ENCODE measurements at places on chromosomes 5 and 9.

DNA sequence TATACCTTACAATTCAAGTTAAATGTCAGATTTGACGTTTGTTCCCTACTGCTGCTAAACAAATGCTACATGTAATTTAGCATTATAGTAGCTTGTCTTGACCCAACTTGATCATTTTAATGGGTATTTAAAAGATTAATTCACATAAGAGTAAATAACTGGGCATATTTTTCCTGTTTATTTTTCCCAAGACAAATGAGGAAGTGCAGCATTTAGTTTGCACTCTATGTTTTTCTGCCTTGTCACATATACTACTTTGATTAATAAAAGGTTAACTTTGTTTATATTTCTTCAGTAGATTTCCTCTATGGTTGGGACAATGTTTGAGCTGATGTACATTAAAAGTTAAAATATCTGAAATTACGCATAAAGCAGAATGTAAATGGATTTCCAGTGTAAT lies 641.8 kb downstream of the PRR16 start:
- DNase-seq: no peak

GRCh38 chr5:148730270-148730669 lies 75.9 kb upstream of the HTR4 start:
- DNase-seq: no peak

GRCh38 chr5:177194268-177194667 lies 60.7 kb downstream of the NSD1 start:
- no peak for DNase-seq

DNA sequence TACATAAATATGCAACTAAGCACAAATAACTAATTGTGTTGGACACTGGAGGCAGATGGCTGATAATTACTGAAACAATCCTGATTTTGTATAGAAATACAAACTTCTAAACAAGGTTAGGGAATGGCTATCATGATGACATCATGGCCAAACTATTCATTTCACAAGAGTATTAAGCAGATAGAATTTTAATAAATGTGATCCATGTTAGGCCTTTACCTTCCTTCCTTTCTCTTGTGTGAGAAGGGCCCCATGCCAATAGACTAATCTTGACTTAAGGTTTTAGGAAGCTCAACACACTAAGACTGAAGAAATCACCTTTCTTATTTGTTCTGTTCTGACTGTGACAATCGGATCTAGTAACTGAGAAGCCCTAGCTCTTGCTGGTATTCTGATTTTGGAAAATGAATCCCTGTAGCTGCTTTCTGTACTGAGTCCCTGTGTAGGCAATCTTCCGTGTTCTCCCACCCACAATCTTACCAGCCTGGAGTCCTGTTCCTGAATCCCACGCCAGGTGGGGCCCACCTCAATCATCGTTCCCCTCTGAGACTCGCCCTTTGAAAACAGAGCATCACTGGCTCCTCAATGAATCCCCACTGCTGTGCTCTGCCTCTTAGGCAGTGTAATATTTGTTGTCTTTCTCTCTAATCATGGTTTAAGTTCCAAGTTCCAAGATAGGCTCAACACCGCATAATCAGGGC lies 168.7 kb upstream of the GNA14 start:
- DNase-seq: no peak

DNA sequence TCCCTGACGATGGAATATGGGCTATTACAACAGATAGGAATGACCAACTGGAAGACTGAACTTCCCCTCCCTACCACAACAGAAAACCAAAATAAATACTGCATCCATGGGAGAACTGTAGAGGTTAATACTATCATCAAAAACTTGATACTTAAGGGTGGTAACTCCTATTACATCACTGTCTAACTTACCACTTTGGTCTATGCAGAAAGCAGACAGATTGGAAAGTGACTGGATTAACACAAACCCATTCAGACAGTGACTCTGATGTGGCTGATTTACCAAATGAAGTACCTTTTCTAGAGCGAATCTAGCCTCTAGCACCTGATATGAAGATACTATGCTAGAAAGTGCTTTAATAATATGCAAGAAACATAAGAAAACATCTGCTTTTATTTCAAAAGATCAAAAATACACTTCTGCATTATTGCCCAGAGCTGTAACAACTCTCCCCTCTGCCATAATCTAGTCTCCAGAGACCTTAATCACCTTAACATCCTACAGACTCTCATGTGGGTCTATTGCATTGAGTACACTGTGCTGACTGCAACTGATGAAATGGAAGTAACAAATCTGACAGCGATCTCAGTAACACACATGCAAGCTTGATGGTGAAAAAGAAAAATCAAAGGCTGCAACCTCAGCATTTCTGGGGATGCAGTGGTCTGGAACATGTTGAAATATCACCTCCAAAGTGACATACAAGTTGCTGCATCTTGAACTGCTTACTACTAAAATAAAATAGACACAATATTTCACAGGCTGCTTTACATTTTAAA lies 62.7 kb downstream of the EPB41L4A start:
- DNase-seq: no peak

GRCh38 chr9:79682076-79682736 lies 110.4 kb downstream of the TLE4 start:
- no peak for DNase-seq

- no peak for DNase-seq
These were observed 129.6 kb upstream of the CNTLN start for GRCh38 chr9:17005056-17005823.

DNA sequence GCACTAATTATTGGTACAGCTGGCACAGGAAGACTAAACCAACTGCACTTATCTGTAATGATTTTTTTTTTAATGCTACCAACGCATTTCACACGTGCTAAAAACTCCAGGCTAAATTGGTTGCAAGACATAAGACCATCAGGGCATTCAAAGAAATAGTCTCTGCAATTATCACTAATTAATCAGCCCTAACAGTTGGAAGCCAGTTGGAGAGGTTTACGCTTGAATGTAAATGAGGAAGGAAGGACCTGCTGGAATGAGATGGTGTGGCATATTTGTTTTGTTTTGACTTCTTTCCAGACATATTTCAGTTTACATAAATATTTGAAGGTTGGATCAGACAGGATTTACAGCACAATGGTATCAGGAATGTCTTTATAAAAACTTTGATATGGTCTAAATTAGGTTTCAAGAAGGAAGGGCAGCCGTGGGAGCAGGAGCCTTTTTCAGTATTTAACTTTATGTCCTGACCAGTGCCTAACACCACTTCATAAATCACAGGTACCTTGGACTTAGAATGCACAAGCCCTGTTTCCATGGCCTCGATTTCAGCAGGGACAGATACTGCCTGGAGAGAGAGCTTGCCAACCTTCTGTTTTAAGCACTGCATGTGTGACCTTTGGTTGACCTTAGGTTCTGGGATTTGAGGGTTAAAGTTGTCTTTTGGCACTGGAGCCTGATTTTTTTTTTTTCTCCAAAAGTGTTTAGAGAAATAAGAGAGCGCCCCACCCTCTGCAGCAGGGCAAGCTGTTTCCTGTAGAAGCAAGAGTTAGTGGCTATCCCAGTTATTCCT lies 199.8 kb upstream of the MAP3K1 start:
- no peak for DNase-seq

GRCh38 chr5:62362701-62363100 lies 41.0 kb downstream of the DIMT1 start:
- DNase-seq: no peak

GRCh38 chr5:157890836-157891597 lies 32.1 kb upstream of the CLINT1 start:
- no peak for DNase-seq

DNA sequence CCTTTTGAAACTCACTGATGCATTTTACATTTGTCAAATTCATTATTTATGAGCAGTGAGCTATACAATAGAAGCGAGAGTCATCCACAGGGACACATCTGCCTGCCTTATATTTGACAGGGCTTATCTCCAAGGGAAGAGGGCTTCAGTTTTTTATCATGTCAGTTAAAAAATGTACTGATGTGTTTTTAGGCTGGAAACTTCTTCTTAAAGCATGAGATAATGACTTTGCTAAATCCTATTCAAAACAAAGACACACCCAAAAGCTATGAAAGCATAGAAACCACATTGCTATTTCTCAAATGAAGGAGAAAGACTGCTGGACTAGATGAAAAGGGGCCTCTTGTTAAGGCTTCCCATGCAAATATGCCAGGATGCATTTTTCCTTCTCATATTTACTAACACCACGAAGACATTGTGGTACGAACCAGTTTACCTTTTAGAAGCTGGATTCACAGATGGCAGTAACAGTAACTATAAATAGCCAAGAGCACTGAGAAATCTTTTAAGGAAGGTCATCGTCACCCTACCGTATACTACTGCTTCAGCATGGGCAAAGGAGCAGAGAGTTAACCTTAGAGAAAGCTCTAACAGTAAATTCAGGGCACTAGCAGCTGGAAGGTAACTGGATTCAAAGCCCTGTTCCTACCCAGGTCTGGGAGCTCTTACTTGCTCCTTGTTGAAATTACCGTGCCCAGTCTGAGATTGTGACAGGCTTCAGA lies 86.3 kb upstream of the IFNK start:
- DNase-seq: no peak

DNA sequence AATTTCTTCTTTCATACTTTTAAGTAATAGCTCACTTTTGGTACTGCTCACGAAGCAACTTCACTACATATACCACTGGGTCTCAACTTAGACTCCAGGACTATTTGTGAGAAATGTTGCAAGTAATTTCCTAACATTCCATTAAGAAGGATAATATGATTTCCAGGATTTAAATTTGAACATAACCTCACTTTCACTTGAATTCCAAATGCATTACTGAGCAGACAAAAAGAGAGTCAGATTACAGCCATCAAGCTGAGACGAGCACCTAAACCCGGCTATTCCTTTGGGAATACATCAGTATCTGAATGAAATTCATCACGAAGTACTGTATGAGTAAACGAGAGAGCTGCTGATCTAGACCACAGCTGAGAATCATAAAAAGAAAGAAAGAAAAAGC lies 47.3 kb downstream of the LIFR start:
- no peak for DNase-seq

DNA sequence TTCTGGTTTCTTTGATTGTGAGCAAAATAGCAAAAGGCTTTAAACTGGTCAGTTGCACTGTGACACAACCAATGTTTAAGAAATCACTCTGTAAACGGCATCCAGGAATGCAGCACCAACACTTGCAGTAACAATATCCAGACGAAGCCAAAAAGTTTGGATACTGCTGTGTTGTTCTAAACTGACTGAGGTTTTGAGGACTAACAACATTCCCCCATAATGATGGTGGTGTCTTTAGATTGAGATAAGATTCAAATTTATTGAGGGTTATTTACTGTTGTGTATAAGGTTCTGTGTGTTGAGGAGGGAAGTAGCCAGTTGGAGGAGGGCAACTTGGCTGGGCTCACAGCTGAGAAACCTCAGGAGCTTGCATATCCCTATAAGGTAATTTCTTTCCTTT lies 353.6 kb downstream of the BNC2 start:
- no peak for DNase-seq

GRCh38 chr9:136103651-136104487 lies 8.8 kb upstream of the NACC2 start:
- DNase-seq: no peak

GRCh38 chr5:112914584-112914983 lies 7.4 kb downstream of the REEP5 start:
- DNase-seq: no peak

DNA sequence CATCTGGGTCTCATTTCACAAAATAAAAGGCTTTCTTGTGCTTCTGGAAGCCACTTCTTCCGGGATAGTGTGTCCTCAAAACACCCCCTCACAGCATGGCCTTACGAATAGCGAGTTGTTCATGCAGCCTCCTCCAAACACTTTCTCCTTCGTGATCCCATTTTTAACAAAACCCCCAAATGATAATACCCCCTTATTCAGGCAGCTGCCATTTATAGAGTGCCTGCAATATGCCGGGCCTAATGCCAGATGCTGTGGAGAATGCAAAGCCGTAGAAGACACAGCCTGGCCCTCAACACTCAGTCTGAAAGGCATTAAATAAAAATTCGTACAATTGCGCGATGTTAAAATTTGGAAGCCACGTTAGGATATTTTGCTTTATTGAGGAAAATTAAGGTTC lies 66.4 kb upstream of the SLC44A1 start:
- no peak for DNase-seq

- no peak for DNase-seq
These were observed 8.1 kb upstream of the PTPN3 start for GRCh38 chr9:109506097-109506712.

- DNase-seq: no peak
These were observed 12.4 kb upstream of the UBAC1 start for GRCh38 chr9:135973277-135974219.

DNA sequence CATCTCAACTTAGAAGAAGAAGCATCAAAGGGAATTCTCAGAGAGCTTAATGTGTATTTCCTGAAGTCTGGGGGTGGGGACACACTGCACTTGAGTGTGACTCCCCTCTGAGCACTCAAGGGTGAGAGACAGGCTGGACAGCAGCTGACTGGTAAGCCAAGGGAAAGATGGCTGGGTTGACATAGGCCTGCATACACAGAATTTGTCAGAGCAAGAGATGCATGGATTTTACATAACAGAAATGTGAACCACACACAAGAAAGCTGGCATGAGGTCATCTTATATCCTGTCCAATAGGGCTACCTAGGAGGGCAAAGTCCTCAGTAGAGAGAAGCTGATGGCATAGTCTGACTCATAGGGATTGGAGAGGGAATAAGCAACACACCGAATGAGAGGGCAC lies 114.3 kb upstream of the EPB41L4A start:
- DNase-seq: no peak

GRCh38 chr5:120306303-120306702 lies 157.8 kb upstream of the PRR16 start:
- no peak for DNase-seq

DNA sequence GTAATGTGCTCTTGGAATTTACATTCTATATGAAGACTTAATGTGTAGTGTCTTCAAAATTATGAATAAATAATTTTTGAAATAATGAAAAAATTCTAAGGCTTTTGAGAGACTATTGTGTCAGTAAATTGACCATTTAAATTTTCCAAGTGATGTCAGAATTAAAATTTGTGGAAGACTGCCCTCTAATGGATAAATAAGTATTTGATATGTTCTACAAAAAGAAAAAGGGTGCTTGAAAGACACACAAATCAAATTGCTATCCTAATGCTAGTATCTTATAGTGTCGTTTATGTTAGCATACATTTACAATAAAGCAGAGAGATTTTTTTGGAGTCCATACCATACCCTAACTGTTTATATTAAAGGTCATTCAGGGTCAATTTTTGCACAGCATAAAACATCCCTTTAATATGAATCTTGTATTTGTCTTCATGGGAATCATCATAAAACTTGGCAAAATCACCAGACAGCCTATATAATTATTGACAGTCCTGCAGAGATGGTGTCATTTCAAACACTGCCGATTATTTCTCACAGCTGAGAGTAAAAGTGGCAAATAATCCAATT lies 120.8 kb upstream of the SLC27A6 start:
- DNase-seq: no peak

DNA sequence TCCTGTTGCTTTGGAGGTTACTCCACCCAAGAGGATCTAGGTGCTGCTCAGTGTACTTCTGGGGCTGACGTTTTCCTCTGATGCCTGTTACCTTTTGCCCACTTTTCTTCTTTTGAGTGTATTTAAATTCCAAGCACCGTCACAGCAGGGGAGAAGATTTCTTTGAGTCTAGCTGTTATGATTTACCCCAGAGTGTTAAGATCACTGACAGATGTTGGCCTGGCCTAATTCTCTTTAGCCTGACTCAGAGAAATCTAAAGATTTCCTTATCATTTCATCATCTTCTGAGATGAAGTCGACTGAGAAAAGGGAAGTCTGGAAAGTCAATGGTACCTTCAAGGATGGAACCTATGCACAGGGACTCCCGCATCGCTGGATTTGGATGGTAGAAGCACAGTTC lies 191.5 kb downstream of the FBXL7 start:
- no peak for DNase-seq

GRCh38 chr9:36789886-36790285 lies 217.2 kb downstream of the MELK start:
- no peak for DNase-seq

- no peak for DNase-seq
These were observed 108.6 kb downstream of the BASP1 start for GRCh38 chr5:17325770-17326599.
